Fibroblast of pulmonary artery (primary cell): ENCODE measurements at places on chromosomes 7 and 10.

GRCh38 chr10:123093489-123093888 lies 42.3 kb upstream of the HMX3 start:
- no peak for DNase-seq

- no peak for DNase-seq
These were observed 49.8 kb downstream of the EBF3 start for GRCh38 chr10:129914153-129914855.

DNA sequence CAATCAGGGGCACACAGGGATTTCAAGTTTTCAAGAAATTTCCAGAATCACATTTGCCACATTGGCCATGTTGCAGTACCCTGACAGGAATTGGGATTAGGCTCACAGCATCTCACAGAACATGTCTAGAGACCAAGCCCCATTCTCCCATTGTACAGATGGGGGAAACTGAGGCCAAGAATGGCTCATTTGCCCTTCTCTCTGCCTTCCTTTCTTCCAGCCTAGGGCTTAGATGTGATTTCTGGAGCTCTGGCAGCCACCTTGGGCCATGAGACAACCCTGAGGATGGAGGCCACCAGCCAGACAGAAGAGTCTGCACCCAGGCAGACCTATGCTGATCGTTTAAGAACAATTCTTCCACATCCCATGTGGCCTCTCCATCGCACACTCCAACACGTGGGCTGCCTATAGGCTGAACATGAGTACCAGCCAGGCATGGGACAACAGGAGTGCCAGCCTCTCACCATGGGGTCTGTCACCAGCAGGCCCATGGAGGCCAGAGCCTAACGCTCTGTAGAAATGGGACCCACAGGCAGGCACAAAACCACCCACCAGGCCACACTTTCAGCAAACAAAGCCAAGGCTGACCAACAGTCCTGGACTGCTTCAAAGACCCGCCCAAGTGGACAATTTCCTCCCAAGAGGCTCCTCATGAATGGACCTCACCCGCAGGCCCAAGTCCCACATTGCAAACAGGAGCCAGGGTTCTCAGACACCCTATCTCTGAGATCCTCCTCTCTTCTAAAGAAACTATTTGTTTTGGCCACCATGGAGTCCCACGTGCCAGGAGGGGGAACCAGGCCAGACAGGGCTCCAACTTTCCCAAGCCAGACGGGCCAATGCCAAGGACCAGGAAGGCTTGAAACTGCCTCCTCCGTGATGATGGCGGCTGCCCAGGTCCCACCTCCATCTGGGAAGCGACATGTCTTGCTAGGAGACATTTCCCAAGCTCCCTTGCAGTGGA lies 20.7 kb downstream of the PDGFA start:
- no peak for DNase-seq

DNA sequence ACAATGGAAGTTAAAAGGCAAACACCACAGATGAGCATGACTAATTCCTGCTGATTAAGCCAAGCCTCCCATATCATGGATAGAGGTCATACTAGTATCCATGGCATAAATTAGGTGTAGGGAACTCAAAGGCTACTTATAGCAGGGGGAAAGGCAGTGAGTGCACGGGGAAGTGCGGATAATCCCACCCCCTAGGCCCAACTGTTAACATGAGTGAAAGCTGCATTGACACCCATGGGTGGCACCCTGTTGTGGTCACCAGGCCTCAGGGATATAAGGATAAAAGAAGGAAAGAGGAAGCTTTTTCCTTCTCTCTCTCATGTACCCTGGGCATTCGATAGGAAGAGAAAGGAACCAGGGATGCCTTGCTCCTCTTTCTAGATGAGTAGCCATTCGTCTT lies 161.9 kb downstream of the DGKB start:
- no peak for DNase-seq

DNA sequence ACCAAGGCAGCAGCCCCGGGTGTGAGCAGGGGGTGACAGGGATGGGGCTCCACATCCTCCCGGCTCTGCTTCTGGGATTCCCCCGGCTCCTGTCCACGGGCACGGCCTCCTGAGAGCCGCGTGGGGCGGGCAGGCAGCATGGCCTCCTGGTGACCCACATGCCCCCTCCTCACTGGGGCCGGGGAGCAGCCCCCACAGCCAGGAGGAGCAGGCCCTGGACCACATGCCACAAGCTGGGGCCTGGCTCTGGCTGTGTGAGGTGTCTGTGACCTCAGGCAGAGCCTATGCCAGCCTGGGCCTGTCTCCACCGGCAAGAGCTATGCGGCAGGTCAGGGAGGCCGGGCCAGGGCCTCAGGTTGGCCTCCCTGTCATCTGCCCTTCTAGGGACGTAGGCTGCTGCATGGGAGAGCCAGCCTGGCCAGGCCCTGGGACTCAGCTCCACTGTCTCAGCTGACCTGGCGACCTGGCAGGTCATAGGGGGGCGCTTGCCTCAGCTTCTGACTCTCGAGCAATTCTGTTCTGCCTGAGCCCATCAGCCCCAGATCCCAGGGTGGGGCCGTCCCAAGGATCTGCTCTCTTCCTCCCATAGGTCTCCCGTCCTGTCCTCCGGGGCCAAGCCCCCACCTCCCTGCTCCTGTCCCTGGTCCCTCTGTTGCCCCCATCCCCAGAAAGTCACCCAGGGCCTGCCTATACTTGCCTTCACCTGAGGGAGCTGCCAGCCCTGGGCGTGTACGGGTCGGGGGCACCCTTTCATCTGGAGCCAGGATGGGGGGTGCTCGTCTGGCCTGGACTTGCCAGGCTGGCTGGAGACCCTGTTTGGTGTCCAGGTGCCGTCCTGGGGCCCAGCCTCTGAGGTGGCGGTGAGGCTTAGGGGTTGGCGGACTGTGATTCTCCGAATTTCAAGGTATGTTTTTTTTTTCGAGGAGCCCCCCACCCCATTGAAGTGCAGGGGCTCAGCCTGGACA lies 3.9 kb upstream of the TMEM184A start:
- no peak for DNase-seq

DNA sequence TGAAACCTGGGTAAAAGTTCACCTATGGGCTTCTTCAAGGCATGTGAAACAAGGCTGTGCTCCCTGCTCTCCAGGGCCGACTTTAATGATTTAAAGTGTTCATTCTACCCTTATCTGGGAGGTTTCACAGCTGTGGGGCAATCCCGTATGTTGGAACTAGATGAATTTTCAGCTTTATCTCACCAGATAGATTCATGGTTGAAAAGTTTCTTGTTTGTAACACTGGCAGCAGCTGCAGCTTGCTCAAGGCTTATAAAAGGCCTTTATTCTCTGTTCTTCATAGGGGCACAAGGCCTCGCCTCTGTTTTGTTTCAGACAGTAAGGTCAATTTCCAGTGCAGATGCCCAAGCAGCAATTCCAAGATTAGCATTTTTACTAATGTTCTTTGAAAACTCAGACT lies 70.4 kb upstream of the DNAJB12 start:
- peak; percentile 55 for DNase-seq

- no peak for DNase-seq
These were observed 4.6 kb downstream of the STEAP2 start for GRCh38 chr7:90216080-90216674.

DNA sequence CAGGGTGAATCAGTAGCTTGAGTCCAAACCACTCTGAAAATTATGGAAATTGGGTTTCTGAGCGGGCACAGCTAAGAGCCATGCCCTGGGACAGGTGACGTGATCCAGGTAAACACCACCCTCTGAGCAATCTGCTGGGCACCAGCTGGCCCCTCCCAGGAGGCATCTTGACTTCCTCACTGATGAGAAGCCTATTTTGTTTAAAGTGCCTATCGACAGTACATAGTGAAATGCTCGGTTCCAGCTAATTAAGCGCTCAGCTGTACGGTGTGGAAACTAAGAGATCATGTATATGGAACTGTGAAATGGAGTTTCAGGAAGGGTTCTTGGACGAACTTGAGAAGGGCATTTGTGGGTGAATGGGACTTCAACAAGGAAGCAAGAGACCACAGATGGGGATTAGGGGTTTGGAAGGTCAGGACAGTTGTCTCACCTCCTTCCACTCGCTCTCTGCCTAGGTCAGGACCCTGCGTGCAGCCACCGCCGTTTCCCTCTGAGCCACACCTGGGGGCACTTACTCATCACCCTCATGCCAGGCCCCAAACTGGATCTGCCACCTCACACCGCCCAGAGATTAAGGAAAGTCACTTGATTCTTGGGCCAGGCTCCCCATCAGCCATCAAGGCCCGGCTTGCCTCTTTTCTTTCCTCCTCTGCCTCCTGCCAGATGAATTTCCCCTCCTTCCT lies 3.2 kb downstream of the ITPRIP start:
- peak; percentile 37 for DNase-seq

- no peak for DNase-seq
These were observed 19.7 kb downstream of the MXI1 start for GRCh38 chr10:110226926-110227641.

DNA sequence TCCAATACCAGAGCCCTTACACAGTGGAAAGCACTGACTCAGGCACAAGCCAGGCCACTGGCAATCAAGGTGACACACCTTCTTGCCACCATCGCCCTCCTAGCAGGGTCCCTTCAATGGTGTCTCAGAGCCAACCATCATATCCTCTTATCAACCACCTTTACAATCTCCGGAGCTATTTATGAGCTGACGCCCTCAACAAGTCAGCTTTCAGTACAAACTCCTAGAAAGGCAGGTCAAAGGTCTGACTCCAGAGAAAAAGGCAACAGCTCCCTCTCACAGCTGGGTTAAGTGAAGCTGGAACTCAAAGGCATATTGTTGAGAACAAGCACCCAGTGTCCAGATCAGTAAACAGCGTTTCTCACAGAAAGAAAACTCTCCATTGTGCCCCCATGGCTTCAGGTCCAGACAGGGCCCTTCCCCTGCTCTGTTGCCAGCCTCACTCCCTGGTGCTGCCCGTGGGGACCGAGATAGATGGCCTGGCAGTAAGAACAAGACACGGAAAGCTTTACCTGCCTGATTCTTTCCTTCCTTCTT lies 2.4 kb downstream of the ZNF3 start:
- no peak for DNase-seq

DNA sequence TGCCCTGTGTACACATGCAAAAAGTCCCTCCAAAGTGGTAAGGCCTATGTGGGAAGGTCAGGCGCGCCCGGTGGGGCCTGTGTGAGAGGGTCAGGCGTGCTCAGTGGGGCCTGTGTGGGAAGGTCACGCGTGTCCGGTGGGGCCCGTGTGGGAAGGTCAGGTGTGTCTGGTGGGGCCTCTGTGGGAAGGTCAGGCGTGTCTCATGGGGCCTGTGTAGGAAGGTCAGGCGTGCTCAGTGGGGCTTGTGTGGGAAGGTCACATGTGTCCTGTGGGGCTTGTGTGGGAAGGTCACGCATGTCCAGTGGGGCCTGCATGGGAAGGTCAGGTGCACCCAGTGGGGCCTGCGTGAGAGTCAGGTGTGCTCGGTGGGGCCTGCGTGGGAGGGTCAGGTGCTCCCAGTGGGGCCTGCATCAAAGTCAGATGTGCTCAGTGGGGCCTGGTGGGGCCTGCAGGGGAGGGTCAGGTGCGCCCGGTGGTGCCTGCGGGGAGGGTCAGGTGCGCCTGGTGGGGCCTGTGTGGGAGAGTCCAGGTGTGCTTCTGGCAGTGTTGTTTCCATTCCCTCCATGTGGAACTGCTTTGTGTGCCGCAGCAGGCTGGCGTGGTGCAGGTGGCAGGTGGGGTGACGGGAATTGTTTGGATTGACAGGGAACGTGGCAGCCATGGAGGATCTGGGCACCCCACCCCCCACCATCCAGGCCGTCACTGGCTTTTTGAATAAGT lies 15.4 kb downstream of the LRRC27 start:
- DNase-seq = no peak

- peak; percentile 24 for DNase-seq
These were observed 59.8 kb downstream of the GRID1 start for GRCh38 chr10:86306628-86307278.

GRCh38 chr7:99253369-99253768 lies 19.3 kb upstream of the MYH16 start:
- no peak for DNase-seq
